ENCODE measurements at places on chromosomes 7 and 10.

DNA sequence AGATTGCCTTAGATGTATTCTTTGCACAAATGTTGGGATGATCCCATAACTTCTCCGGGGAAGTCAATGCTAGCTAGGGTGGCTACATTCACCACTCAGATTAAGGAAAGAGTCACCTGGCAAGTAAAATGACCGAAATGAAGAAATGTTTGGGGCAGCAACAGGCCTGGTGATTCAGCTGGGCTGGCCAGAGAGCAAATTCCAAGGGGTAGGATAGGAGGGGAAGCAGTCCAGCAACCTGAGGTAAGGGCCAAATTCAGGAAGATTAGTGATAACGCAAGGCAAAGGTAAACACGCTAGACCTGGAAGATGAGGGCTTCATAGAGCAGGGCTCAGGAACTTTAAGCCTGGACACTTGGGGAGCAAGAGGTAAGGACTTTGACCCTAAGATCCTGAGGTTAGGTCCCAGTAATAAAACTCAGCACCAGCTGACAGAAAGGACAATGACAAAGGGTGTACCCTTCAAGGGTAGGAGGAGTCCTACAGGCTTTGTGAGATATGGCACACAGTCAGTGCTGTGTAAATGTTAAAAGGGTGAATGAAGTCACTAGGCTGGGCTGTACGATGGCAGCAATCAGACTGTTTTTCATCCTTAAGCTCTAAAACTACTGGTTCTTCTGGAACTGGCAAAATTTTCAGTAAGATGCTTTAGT, 22.7 kb upstream of the SMNDC1 start:
- no peak for DNase-seq

GRCh38 chr7:103704701-103705100, 258.7 kb upstream of the SLC26A5 start:
- DNase-seq: no peak

GRCh38 chr7:149772241-149772955, 990 bp downstream of the ZNF467 start:
- DNase-seq: no peak

DNA sequence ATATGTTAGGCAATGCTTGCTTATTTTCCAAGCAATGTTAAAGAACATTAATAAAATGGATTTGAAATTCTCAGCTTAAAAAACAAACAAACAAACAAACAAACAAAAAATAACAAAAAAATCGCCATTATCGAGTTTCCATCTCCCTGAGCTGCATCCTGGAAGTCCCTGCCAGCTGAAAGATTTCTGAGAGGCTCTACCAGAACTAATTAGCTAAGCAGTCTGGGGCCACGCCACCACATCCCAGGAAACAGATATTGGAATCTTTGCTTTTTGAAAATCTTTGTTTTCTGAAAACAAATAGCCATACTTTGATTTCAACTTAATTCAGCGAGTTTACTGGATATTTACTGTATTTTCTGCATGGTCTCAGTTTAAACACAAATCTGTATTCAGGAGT, 143.6 kb downstream of the LSMEM1 start:
- no peak for DNase-seq

DNA sequence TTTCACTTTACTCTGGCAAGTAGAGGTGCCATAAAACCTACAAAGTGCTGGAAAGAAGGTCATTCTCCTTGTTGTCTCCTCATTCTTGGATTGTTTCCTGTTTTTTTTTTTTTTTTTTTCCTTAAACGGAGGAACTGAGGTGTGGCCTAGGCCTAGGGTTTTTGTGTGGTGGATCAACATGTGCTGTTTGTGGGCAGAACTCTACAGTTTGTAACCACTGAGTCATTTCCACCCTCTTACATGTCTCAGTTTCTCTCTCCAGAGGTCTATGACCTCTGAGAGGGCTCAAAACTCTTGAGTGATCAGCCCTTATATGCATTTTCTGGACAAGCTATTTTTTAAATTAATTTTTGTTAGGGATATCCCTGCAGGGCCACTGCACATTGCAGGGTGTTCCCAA, 296.0 kb downstream of the PPP1R3A start:
- DNase-seq: no peak

DNA sequence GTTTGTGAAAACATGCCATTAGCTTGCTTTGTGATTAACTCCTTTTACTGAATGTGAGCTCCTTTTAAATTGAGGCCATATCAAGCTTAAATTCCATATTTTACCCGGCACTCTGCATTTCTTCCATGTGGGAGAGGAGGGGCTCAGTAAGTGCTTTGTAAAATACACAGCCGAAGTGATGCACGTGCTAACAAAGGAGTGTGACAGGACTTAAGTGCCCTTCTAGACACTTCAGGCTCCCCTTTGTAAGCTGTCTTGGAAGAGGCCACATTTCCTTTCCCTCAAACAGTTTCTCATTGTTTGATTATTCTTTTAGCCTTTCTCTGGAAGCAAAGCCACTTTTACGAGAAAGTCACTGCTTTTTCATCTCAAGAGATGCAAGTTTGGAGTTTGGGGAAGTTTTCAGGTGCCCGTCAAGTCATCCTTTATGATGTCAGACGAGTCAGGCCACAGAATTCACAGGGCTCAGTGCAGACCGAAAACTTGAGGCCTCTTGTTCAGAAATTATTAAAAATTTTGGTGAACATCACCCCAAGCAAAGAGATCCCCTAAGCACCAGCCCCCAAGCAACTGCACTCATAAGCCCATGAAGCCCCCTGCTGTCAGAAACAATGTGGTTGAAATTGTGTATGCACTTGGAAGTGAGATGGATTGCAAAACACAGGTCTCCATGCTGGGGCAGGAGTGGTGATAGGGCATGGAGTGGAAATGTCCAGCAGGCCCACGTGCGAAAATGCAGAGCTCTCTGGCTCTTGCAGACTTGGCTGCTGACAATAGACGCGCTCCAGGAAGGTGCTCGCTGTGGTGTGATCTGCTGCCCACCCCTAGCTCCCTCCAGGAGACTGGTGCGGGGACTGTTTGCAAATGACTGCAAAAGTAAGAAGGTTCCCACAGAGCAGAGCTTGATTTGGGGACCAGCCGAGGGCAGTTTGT, 11.5 kb downstream of the IKZF1 start:
- DNase-seq: no peak

DNA sequence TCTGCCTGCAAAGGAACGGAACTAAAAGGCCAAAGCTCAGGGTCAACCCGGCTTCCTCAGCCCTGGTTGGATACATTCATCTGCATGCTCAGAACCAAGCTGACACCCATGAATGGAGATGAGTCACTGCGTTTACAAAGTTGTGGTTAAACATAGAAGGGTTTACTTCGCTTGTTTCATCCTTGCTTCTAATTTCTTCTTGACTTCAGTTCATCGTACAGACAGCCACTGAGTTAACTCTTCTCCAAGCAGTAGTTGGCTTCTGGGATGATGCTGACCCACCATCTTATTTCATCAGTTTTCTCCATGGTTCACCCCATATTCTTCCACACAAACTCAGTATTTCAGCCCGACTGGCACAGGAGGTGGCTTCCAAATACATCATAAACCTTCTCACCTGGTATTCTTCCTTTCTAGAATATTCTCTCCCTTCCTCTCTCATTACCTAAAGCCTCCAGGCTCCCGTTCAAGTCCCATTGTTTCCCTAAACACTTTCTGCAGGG, 166.3 kb upstream of the RNF32 start:
- DNase-seq: no peak

DNA sequence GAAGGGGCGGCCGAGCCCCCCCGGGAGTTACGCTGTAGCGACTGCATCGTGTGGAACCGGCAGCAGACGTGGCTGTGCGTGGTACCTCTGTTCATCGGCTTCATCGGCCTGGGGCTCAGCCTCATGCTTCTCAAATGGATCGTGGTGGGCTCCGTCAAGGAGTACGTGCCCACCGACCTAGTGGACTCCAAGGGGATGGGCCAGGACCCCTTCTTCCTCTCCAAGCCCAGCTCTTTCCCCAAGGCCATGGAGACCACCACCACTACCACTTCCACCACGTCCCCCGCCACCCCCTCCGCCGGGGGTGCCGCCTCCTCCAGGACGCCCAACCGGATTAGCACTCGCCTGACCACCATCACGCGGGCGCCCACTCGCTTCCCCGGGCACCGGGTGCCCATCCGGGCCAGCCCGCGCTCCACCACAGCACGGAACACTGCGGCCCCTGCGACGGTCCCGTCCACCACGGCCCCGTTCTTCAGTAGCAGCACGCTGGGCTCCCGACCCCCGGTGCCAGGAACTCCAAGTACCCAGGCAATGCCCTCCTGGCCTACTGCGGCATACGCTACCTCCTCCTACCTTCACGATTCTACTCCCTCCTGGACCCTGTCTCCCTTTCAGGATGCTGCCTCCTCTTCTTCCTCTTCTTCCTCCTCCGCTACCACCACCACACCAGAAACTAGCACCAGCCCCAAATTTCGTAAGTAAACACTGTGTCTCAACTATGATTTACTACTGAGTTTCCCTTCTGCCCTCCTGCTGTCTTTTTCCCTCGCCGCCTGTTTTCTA, 666 bp downstream of the NRG3 start:
- DNase-seq: no peak

GRCh38 chr10:13195016-13195415, 33.7 kb downstream of the MCM10 start:
- DNase-seq: no peak

DNA sequence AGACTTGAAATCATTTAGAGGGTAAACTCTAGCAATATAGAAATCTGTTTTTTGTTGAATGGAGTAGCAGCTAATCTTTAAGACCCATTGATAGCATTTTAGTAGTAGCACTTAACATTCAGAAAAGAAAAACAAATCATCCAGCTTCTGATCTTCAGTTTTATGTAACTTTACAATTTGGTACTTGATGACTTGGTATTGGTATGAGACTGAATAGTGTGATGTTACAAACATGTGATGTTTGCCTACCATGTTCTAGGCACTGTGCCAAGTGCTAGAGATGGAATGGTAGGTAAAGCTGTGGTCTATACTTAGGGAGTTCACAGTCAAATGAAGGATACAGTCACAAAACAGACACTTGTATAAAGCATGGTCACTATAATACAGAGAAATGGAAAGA, 21.3 kb downstream of the ZEB1 start:
- DNase-seq: no peak

- no peak for DNase-seq
Observed at GRCh38 chr10:89242840-89243568, 8.6 kb downstream of the LIPA start.

- no peak for DNase-seq
Observed at GRCh38 chr7:35551321-35552081, 143.4 kb downstream of the HERPUD2 start.

GRCh38 chr10:85612833-85613232, 753.8 kb downstream of the GRID1 start:
- DNase-seq: no peak

DNA sequence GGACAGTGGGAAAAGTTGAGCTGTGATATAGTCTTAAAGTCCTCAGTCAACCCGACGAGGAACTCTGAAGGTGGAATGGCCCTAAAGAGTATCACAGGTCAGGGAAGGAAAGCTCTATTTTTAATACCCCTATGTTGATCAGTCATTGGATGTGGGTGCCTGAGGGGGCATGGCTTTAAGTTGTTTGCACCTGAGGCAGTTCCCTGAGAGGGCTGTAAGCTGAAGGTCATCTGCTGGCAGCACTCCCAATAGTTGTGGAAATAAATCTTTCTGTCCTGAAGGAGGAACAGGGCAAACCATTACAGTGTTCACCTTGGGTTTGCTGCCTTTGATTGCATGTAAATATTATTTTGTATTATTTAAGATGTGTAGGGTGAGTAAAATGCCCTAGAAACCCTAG, 17.8 kb upstream of the C1GALT1 start:
- DNase-seq: no peak

GRCh38 chr7:8592167-8592566, 158.8 kb downstream of the NXPH1 start:
- DNase-seq: no peak

DNA sequence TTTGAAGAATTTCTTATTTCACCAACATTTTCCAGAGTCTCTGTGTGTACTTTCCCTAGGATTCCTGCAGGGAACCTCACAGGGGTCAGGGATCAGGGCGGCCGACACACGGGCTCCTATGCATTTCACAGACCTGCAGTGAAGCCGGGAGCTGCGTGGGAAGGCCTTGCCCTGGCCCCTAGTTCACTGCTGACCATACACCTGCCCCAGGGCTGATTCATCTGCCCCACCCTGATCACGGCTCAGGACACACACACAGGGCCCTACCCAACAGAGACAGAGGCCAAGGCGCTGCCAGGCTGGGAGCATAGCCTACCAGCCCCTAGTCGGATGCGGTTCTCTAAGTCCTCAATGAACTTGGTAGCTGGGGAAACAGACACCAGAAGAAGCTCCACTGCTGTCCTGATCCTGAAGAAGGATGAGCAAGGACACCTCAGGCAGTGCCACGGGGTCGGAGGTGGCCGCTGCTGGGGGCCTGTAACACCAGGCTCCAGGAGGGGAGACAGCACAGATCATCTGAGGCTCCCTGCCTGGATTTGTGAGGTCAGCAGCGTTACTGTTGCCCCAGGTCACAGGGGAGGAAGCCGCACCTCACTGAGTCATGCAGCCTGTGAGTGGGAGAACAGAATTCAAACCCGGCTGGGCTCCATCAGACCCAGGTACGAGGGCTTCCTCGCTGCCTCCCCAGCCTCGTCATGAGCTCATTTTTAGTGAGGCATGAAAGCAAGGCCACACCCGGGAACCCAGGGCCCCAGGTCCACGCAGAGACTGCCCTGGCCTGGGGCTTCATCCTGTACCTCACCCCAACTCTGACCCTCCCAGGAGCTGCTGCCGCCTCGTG, 278.8 kb upstream of the PPP2R2D start:
- DNase-seq: no peak

DNA sequence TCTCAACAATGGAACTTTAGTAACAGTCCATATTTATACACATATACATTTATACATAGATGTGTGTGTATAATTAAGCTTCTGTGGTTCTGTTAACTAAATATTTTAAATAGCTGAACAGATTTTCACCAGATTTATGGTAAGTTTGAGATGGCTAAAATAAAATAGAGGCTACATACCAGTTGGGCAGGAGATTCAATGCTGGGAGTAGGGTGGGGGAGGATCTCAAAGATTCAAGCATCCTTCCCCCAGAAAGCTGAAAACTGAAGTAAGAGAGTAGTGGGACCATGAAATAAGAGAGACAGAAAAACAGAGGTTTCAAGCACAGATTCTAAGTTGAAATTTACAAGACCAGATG, 14.0 kb downstream of the LRRC17 start:
- DNase-seq: no peak

GRCh38 chr10:12944931-12945330, 56.6 kb downstream of the CCDC3 start:
- DNase-seq: no peak

DNA sequence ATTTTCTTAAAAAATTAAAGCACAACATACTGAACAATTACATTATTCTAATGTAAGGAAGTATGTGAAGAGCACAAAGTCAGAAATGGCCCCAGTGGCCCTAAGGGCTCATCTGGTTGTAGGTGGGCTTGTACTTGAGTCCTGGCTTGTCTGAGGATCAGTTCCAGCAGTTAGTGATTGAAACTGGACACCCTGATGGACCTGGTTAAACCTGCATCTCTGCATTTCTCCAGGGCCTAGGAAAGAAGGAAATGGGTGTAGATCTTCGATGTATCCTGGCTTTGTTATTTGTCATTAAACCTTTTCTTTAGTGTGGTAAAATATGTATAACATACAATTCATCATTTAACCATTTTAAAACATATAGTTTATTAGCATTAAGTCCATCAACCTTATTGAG, 9.7 kb upstream of the AKR1C2 start:
- peak; percentile 4 for DNase-seq
